GM04504 (cell line): ENCODE measurements at places on chromosomes 5 and 9.

DNA sequence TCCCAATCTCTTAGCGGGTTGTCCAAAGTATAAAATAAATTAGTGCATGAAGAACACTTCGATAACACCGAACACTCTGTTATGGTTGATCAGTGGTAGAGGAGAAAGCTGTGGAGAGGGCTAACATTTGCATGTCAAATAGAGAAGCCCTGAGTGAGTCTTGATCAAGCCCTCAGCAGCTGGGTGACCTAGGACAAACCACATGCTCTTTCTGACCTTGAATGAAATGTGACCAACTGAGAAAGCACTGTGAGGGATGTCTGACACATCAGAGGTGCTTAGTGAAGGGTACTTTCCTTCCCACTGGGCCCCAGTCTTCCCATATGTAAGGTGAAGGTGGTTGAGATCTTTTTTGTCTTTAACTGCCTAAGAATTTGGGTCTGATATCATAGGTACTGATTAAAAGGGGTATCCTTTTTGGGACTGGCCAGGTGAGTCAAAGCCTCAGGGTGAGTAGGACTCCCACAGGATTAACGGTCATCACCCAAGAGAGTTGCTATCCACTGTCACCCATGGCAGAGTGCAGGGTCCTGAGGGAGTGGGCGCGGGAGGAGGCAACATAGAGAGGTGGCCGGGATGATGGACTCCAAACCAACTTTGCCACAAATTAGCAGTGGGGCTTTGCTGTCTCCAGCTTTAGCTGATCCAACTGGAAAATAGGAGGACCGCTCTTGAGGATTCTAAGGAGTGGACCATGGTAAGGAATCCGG lies 53.5 kb downstream of the KIF4B start:
- DNase-seq = no peak

DNA sequence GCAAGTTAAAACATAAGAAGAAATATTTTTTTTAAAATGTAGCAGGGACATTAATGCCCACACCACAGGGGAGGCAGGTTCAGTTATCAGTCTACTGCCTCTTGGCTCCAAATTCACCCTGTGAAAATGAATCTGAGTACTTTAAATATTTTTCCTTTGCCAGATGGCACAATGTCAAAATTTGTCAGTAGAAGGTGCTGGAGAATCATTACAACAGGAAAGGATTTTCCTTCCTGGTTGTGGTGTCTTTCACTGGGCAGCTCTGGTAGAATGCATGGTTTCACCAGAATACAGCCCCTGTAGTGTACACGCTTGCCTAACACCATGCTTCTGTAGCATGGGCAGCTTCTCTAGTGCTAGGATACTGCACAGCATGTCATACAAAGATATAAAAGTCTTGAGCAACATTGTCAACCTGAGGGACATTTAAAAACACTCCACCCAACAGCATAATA lies 9.7 kb upstream of the SREK1 start:
- no peak for DNase-seq

- no peak for DNase-seq
Observed at GRCh38 chr9:121662359-121662758, 10.9 kb downstream of the DAB2IP start.

DNA sequence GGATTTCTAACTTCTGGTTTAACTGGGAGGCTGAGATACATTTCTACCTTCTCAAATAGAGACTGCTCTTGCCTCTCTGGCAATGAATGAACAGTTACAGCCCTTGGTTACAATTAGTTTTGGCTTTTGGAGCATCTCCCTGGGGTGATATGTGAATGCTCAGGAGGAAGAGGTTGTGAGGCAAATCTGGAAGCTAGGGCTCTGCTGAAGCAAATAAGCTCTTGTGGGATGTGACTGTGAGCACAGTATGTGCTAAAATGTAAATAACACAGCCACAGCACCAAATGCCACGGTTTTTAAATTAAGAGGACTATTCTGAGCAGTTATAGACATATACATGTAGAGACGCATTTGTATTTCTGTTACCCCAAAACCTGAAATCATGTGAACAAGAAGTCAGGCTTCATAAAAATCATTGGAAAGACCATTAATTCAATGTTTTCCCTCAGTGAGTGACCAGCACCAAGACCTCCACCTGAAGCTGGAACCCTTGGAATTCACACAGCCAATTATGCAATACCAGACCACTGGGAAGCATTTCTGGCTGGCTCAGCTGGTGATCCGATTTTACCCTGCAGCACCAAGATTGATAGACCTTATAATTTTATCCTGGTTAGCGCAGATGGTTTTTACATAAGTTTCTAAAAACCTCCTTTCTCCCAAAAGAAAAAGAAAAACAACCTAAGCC lies 3.0 kb upstream of the SLC44A1 start:
- no peak for DNase-seq

GRCh38 chr5:132661231-132662003 lies 3.4 kb downstream of the IL13 start:
- DNase-seq = no peak

DNA sequence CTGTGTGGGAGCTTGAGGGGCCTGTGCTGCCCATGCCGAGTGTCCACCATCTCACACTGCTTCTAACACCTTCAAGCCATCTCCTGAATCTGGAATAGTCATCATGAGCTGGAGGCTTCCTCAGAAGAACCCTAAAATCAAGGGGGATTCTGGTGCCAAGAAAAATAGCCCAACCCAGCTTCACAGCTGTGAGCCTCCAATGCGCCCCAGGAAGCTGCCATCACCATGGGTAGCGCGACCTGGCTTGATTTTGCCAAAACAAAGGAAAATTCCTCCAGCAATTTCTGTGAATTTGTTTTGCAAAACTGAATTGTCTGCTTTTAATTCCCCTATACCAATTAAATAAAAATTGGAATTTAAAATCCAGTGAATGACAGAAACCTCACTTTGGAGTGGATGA lies 6.2 kb upstream of the TIFAB start:
- no peak for DNase-seq

DNA sequence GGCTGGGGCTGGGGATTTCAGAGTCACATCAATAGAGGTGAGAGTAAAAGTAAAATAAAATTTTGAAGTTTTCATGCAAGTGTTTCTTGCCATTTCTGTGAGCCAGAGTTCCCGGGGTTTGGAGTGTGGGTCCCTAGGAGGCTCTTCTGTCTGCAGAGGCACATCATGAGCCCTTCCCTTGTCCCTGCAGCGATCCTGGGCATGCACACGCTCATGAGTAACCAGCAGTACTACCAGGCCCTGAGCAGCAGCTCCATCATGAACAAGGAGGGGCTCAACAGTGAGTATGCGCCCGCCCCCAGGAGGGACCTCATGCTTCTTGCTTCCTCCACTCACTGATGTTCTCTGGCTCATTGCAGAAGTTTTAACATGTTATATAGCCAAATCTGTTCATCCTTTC lies 61.1 kb downstream of the TMOD1 start:
- DNase-seq = no peak

- DNase-seq = no peak
Observed at GRCh38 chr5:36576721-36577120, 29.7 kb upstream of the SLC1A3 start.

DNA sequence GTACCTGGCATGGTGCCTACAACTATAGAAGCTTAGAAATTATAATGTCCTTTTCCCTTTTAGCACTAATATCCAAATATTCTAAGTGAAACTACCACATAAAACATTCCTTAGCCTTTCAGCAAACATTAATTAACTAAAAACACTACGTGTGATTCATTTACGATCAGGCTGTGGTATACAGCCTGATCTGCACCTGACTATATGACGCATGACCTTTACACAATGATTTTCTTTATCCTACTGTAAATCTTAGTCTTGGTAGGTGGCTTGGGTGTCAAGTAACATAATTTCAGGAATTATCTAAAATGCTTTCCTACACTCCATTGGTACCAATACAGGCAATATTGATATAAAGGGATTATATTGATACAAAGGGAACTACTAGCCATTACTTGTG lies 686.7 kb downstream of the DTWD2 start:
- no peak for DNase-seq

DNA sequence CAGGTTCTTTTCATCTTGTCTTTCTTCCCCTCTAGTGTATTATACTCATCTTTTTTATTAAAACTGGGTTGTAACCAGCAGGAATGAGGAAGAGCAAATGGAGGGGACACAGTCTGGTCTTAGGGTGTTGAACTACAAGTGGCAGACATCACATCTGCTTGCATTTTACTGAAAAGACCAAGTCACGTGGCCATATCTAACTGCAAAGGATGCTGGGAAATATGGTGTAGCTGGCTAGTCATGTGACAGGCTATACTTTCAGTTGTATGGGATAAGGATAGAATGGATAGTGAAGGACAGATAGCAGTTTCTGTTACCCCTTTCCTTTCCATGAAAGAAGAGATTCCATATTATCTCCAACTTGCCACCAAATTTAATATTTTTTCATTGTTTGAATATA lies 13.0 kb upstream of the FGD3 start:
- DNase-seq = no peak

- no peak for DNase-seq
Observed at GRCh38 chr9:14715102-14715501, 7.4 kb downstream of the CER1 start.

- DNase-seq = no peak
Observed at GRCh38 chr9:112863214-112863613, 27.5 kb downstream of the SLC46A2 start.

DNA sequence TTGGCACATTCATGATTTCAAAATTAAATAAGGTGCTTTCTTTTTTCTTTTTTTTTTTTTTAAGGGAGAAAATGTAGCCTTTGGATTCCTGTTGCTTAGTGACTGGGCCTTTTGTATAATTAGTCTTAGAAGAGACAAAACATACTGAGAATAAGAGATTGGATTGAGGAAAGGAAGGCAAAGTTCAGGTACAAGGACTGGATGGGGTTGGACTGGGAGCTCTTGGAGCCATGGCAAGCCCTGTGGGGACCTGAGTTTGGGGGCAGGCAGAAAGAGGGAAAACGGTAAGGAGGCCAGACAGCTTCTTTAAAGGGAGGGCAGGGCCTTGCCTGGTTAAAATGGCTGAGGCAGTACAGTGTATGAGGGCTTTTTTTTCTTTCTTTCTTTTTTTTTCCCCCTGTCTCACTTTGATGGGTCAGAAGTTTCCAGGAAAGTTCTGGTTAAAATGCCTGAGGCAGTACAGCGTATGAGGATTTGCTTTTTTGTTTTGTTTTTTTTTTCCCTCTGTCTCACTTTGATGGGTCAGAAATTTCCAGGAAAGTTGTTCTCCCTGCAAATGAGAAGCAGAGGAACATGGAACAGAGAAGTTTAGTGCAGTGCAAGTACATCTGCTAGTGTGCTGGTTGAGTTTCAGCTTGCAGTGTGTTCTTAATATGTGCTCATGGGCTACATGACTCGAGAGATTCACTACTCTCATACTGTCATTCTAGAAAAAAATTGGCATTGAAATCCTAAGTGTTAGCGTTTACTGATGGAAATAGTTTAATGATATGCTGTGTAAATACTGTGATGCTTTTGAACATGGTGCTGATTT lies 16.8 kb downstream of the SNX18 start:
- no peak for DNase-seq

DNA sequence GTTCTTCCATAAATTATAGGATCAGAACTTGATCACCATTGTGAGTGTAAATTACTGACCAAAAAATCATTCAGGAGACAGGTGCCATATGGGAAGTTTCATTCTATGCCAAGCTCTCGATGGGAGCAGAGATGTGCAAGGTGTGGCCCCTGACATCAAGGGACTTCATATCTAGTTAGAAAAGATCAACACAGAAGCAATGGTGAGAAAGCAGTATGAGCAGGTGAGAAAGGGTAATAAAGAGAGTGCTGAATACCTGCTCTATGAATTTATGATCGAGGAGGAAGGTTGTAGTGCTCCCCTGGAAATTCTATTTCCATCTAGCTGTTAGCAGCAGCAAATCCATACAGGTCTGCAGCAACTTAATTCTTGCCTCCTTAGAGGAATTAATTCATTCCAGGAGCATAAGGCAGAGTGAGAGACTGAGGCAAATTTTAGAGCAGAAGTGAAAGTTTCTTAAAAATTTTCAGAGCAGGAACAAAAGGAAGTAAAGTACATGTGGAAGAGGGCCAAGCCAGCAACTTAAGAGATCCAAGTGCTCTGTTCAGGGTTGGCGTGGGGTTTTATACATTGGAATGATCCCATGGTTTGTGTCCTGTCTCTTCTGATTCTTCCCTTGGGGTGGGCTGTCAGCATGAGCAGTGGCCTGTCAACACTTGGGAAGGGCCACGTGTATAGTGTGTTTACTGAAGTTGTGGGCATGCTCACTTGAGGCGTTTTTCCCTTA lies 181.8 kb downstream of the SAXO1 start:
- no peak for DNase-seq

DNA sequence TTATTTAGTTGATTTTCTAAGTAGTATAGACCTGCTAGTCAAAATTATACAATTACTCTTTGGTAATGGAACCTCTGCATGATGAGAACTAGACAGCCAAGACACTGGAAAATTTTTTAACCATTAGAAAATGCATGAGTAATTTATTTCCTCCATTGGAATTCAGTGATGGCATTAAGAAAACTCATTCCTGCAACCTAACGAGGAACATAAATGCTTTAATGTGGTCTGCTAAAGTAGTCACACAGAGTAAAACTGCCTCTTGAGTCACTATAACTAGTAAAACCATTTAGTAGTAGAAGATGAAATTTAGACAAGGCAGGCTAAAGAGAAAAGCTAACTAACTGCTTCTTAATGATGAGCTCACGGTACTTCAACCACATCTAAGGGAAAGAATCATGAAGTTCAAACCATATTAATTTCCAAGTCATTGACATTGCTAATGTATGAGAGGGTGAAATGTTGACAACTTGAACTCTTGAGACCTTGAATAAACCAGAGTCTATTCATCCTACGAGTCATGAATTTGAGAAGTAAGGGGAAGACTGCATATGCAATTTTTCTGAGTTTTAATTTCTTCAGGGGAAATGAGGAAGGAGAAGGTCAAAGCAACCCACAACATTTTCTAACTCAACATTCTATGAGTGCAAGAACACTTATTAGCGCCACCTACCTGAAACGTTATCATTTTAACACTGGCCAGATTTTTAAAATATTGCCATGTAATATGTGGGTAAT lies 74.4 kb downstream of the GLIS3 start:
- peak; percentile 74 for DNase-seq

- DNase-seq = no peak
Observed at GRCh38 chr5:73815631-73816030, 189.6 kb downstream of the ARHGEF28 start.

DNA sequence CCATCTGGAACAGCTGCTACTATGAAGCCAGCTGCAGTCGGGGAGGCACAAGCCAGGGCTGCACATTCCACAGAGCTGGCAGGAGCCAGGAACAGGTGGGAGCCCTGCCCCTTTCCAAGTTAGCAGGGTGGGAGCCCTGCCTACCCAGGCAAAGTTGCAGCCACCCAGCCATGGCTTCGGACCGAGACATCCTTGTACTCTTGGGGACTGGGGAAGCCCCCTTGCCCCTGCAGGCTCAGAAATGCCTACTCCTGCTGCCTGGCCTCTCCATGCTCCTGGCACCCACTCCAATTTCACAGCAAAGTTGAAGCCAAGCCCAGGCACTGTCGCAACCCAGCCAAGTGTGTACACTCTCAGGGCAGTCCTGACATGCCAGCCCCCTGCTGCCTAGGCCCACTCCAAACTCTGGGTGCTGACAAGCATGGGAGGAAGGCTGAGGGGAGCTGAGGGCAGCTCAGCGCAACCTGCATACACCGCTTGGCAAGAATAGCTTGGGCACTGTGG lies 165.1 kb downstream of the RNF180 start:
- no peak for DNase-seq
